Posterior vena cava (tissue), 2 donors: ENCODE measurements at places on chromosomes 12 and 14.

DNA sequence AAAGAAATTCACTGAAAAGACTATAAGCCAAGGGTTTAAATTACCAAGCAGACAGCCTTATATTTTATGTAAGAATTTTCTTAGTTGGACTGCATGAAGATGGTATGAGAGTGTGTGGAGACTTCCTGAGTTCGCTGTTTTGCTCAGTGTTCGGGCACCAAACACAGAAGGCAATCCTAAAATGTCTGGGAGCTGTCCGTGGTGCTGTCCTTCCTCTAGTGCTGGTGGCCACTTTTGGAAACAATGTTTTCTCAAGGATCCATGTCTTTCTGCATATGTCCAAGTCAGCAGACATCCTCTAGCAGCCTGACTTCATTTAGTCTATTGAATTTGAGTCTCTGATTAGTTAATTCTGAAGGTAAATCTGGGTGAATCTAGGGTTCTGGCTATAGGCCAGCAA, 135.8 kb downstream of the SLC8A3 start:
- no peak for DNase-seq

DNA sequence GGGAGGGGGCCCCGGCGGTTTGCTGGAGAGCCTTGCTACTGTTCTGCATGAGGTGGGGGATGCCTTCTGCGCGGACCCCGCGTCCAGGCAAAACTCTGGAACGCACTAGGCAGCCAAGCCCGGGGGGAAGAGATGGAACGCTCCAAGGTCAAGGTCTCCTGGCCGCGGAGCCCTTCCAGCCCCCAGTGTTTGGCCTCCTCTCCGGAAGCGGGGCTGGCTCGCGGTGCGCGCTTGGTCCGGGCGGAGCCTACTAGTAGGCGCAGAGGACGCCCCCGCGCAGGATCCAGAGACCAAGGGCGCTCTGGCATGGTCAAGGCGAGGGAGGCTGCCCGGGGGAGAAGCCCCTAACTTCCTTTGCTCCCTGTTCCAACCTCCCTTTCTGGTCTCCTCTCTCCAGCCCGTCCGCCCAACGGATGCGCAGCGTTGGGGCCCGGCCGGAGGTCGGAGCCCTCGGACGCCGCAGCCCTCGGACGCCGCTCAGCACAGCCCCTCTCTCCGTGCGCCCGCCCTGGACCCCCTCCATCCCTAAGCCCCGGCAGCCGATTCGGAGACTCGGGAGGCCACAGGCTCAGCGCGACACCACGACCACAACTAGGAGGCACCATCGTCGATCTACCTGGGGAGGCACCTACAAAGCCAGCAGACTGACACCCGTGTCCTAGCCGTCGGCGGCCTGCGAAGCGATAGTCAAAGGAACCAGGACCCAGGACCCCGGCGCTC, 669 bp upstream of the KCNK13 start:
- DNase-seq: no peak

DNA sequence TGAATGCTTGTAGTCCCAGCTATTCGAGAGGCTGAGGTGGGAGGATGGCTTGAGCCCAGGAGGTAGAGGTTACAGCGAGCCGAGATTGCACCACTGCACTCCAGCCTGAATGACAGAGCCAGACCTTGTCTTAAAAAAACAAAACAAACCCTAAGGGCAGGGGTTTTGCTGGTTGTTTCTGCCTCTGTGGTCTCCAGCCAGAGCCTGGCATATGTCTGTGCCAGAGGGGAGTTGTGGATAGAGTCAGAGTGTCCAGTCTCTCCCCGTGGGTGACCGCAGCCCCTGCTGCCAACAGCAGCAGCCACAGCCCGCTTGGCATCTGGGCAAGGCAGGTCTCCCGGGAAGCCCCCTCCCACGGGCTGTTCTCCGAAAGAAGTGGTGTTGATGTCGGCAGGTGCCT, 37.6 kb downstream of the MVK start:
- no peak for DNase-seq

DNA sequence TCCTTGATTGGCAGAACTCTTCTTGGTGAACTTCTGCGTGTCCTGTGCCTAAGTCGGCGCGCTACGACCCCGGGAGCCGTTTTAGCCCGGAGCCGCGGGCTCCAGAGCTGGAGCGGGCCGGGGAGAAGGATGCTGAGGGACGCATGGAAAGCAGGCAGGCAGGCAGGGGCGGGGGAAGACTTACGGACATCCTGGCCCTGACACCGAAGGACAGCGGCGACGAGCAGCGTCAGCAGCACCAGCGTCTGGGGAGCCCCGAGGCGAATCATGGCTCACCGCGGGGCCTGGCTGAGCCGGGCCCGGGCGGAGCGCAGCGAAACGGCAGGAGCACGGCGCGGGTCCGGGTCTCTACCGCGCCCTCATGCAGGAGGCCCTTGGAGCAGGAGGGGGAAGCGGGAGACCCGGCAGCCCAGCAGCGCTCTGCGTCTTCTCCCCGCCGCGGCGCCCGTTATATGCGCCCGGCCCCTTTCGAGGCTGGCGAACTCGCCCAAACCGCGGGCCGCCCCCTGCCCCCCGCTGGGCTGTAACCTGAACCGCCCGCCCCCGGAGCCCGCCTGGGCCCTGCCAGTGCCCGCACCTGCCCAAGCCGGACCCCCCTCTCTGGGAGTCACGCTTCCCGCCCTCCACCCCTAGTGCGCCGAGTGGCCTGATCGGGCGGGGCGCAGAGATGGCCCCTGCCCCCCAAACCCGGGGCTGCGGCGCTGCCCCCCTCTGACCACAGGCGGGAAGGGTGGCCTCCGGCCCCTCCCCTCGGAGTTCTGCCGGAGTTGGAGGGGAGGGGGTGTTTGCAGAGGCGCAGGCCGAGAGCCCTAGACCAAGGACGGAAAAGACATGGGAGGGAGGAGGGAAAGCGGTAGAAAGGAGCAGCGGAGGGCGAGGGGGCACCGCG, at the start of gene COL2A1:
Gene COL2A1, minus strand, starts transcription at position 424 of the 889 bp plus-strand sequence. Its CDS starts 155 bp downstream, at position 269.
- DNase-seq: peak; percentile 76

DNA sequence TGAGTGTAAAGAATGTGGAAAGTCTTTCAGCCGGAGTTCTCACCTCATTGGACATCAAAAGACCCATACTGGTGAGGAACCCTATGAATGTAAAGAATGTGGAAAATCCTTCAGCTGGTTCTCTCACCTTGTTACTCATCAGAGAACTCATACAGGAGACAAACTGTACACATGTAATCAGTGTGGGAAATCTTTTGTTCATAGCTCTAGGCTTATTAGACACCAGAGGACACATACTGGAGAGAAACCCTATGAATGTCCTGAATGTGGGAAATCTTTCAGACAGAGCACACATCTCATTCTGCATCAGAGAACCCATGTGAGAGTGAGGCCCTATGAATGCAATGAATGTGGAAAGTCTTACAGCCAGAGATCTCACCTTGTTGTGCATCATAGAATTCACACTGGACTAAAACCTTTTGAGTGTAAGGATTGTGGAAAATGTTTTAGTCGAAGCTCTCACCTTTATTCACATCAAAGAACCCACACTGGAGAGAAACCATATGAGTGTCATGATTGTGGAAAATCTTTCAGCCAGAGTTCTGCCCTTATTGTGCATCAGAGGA, 25.1 kb upstream of the ZNF268 start:
- no peak for DNase-seq

- peak; percentile 53 for DNase-seq
Observed at GRCh38 chr12:52204931-52205505, 13.2 kb upstream of the KRT80 start.

GRCh38 chr14:76977793-76978720, 50.5 kb downstream of the IRF2BPL start:
- peak; percentile 91 for DNase-seq

GRCh38 chr14:102590667-102591099, 1.8 kb upstream of the RCOR1 start:
- no peak for DNase-seq

- no peak for DNase-seq
Observed at GRCh38 chr12:81095501-81096232, 17.8 kb downstream of the ACSS3 start.

GRCh38 chr12:113333877-113334785, 778 bp downstream of the SLC8B1 start:
- DNase-seq: no peak

GRCh38 chr12:118981285-118982211, at the start of gene SRRM4:
SRRM4 (plus strand) TSS chr12:118981541; CDS start chr12:118981883, 342 bp downstream.
- peak; percentile 73 for DNase-seq

GRCh38 chr12:12070674-12071656, at the start of gene BCL2L14:
BCL2L14 (plus strand) TSS chr12:12070939; CDS start chr12:12079306, 8,367 bp downstream.
- DNase-seq: no peak

GRCh38 chr12:9133216-9133916, 17.6 kb upstream of the A2M start:
- DNase-seq: no peak

- DNase-seq: no peak
Observed at GRCh38 chr14:30064454-30064853, 136.8 kb upstream of the PRKD1 start.

GRCh38 chr12:62668782-62669181, 202.2 kb downstream of the MON2 start:
- DNase-seq: no peak

DNA sequence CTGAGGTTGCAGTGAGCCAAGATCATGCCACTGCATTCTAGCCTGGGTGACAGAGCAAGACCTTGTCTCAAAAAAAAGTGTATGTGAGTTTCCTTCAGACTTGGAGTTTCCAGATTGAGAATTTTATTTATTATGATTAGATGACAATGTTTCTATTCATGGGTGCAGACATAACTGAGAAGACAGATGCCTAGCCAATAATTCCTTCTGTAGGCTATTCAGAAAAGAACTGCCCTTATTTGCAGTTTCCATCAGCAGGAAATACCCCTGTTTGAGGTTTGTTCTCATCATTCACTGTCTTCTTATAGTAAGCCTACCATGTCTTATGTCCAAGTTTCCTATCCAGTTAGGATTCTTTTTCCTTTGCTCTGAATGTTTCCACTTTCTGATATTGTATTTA, 269.0 kb downstream of the KTN1 start:
- DNase-seq: no peak
